ENCODE measurements at places on chromosomes 3 and 15.

DNA sequence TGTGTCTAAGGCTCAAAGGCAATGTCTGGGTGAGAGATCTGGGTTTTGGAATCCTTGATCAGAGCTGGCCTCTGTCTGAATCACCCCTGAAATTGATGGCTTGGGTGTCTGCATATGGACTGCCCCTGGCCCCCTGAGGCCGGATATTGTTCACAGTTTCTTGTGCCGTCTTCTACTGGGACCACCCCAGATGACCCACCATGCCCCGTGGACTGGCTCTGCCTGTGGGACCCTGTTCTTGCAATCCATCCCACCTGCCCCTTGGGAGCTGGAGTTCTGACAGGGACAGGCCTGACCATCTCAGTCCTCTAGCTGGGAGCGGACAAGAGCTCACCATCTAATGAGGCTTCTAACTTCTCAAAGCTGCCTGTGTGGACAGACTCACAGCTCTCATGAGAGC lies 119.9 kb downstream of the FAM43A start:
- DNase-seq: no peak

DNA sequence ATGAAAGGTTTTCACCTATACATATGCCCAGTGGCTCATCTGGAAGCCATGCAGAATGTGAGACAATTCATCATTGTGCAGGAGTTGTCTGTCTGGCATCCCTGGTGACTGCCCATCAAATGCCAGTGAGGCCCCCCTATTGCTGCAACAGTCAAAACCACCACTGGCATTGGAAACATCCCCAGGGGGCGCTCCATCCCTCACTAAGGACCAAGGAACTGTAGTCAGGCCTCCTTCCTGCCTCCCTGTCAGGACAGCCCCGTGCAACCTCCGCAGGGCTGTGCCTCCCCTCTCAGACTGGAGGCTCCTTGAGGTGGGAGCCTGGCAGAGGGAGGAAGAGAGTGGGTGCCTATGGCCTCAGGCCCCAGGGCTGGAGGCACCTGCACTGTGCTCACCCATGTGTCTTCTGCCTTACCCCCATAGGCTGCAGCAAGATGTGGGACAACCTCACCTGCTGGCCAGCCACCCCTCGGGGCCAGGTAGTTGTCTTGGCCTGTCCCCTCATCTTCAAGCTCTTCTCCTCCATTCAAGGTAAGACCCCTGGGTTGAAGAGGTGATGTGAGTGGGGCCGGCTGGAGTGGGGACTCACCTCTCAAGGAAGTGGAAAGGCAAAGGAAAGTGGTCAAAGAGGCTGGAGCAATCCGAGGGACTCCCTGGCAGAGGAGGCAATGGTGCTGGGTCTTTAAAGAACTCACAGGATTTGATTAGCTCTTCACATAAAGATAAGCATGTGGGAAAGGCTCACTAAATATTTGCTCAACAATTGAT lies 16.5 kb downstream of the VIPR1 start:
- no peak for DNase-seq

DNA sequence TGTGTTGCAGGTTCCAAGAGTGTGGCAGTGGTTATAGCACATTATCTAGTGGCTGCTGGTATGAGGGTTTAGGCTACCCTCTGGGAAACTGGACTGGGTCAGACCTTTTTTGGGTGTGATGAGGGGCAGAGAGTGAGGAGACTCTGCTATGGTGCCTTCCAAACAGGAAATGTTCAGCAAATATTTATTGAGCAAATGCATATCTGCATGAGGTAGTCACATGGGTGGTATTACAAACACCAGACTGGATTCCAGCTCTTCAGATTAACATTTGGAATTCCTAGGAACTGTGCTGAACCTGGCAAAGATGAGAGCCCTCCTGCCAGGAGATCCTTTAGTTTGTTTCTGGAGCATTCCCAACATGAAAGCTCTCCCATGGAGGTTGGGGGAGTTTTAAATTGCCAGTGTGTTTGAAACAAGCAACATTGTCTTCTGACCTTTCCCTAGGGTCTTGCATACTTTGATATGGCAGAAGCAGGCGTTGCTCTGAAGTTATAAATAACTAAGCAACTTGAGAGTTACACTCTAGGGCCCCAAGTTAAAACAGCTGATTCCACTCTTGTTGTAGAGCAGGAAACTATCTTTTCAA lies 341.2 kb upstream of the C2CD4B start:
- DNase-seq: no peak

DNA sequence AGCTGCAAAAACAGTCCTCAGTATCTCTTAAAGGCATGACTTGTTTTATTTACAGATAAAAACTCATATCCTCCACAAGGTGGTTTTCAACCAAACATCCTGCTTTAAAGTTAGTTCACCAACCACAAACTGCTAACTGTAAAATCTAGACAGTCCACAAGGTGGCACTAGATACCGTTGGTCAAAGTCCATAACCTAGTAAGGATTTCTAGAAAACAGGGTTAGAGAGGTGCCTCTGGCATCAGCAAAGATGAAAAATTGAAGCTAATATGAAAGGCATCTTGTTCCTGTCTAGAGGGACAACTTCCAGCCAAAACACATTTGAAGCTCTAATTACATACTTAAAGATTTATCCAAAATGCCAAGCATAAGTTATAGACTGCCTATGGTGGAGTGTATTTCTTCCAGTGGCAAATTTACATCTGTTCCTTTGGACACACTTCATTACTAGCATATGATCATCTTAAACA lies 56.0 kb downstream of the ZMAT3 start:
- DNase-seq: peak; percentile 36

DNA sequence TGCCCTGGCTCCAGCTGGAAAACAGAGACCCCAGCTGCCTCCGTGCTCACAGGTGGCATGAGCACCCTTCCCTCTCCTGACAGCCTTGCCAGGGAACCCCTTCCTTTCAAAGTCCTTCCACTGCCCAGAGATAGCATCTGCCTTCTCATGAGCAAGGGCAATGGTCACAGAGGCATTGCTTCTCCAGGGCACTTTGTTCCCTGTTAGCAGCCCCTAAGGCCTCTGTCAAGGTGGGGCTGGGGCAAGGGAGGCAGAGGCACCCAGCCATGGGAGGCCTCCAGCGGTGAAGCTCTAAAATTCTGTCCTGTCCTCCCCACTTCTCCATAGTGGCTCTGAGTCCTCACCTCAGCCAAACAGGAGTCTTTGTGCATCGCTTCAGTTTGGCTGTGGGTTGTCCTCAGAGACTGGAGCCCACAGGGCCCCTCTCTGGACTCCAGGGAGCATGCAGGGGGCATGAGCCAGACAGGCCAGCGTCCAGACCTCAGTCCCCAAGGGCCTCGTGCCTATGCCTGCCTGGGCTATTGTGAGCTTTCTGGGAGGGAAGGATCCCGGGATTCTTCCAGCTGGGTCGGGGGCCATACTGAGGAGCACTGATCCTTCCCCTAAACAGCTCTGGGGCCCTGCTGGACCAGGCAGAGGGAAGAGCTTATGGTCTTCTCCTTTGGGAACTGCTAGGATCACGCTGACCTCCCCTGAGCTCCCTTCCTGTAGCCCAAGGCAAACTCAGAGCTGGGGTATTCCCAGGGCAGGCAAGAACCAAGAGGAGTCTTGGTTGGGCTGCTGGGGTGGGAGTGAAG lies 106.6 kb downstream of the DNAJB8 start:
- DNase-seq: no peak

- no peak for DNase-seq
These were observed 607 bp downstream of the LCTL start for GRCh38 chr15:66565141-66565641.

DNA sequence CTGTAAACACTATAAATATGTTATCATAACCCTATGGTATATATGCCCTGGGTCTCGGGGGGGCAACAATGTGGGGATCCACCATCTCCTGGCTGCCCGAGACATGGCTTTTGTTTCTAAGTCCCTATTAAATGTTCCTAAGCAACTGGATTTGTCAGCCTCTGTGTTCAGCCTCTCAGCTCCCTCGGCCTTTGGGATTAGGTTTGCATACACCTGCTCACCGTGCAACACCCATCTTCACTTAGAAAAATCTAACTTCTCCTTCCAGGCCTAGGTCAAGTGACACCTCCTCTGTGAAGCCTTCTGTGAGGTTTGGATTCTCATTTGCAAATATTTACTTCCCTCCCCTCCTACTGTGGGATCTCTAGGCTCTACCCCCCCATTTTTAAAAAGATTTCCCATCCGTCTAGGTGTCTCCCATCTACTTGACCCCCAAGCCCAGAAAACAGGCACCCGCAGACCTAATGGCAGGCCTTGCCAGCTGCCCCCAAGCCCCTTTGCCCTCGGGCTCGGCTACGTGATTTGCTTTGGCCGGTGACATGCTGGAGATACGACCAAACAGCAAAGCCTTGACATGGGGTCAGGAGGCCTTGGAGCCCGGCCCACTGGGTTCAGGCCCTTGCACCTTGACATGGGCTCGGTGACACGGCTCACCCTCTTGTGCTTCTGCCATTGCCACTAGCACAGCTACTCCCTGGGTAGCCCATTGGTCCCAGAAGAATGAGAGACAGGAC lies 66.0 kb upstream of the BLM start:
- no peak for DNase-seq

GRCh38 chr15:40290918-40291574 lies 8.2 kb upstream of the ANKRD63 start:
- no peak for DNase-seq

DNA sequence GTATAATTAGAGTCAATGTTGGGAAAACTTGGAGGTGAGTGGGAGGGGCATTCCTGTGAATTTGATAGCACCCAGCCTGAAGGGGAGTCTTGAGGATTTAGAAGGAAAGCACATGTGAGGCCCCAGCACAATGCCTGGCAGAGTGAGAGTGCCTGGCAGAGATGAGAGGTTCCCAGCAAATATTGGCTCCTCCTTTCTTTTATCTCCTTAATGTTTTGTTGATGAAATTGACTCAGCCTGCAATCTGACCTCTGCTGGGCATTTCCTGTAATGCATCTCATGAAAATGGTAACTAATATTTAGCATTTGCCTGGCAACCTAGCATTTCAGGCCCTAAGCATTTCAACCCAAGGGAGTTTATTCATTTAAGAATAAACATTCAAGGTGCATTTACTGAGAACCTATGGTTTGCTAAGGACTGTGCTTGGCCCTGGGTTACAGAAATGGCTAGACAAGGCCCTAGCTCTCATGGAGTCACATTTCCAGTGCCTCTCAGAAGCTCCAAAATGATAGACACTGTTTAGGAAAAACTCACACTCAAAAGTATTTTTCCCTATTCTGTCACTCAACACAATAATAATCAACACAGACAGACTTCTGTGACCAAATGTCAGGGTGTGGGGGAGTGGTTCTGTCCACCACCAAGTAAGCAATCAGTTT lies 19.0 kb downstream of the PDHB start:
- no peak for DNase-seq

GRCh38 chr15:31390029-31390428 lies 63.4 kb downstream of the KLF13 start:
- DNase-seq: no peak

DNA sequence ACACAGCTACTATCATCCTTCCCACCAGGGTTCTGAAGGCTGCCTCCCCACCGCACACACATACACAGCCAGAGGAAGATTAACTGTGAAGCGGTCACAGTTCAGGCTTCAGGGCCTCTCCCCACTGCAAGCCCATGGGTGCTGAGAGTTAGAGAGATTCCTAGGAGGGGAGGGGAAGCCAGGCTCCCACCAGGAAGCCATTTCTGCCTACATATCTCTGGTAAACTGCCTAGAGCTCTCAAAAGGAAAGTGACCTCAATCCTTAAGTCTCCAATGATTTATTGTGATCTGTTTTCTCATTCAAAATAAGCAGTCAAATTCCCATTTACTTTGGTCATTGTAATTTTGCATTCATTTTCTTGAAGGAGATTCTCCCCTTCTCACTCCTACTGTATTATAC lies 141.0 kb upstream of the BNIP2 start:
- DNase-seq: no peak

DNA sequence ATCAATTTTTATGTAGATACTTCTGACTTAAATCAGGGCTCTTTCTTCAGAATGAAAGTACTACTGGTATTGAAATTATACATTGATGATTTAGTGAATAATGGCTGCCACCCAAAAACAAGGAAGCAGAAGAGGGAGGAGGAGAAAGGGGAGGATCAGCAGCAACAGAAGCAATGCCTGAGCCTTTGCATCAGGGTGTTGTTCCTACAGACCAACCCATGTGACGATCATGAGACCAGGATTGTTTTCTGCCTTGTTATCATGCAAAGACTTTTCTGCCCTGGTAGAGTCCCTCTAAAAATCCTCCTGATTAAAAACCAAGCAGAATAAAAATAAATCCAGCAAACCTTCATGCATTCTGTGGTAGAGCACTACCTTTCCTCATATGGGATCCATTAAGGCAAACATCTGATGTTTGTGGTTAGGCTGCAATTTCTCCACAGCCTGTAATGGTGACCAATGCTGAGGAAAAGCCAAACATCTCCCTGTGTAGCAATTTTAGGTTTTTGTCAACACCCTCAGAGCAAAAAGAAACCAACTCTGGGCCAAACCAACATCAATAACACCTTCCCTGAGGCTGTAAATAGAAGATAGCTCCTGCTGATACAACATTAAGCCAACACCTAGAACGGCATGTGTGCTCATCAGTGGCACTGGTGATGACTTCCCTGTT lies 191.7 kb downstream of the ATP8B4 start:
- DNase-seq: no peak

GRCh38 chr3:55974421-55975165 lies 487.5 kb upstream of the WNT5A start:
- no peak for DNase-seq

DNA sequence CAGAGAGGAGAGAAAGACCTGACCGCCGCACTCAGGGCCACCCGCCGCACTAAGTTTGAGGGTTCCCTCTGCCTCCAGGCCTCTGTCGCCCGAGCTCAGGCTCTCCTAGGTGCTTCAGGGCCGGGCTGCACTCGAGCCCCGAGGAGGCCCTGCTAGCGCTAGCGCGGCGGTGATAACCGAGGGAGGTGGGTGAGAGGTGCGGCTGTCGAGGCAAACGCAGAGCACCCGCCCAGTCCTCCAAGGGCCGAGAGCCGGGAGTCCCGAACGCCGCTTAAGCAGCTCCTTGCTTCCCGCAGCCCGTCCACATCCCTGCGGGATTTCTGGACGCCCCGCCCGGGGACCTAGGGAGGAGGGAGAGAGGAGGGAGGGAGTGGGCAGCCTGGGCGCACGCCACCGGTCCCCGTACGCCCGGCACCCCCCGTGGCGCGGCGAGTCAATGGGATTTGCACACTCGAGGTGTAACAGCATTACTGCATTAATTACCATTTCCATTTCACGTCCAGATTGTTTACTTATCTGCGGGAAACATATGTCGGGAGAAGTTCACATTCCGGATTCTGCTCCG lies 6.8 kb downstream of the SOX14 start:
- no peak for DNase-seq

- no peak for DNase-seq
These were observed 14.9 kb upstream of the CFAP20DC start for GRCh38 chr3:59064728-59065127.

DNA sequence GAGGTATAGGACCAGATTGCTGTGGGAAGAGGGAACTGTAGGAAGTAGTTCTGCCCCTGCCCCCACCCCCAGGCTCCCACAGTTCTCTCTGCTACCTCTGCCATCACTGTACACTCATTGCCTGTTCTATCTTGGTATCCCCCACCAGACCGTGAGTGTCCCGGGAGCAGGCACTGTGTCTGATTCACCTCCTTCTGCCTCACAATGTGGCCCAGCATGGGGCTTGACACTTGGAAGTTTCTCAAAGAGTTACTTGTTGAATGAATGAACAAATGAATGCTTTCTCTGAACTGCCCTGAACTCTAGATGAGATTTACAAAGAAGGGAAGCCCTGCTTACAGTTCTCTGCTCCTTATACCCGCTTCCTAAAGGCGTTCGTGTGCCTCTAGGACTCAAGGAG lies 27.1 kb upstream of the PIK3CB start:
- DNase-seq: no peak
